NCI-H2029 treated with DMSO at 0.1 percent for 48 hours (cell line): ENCODE measurements at places on chromosomes 12 and 14.

- DNase-seq = peak; percentile 6
Observed at GRCh38 chr12:130137040-130138018, 24.9 kb upstream of the FZD10 start.

DNA sequence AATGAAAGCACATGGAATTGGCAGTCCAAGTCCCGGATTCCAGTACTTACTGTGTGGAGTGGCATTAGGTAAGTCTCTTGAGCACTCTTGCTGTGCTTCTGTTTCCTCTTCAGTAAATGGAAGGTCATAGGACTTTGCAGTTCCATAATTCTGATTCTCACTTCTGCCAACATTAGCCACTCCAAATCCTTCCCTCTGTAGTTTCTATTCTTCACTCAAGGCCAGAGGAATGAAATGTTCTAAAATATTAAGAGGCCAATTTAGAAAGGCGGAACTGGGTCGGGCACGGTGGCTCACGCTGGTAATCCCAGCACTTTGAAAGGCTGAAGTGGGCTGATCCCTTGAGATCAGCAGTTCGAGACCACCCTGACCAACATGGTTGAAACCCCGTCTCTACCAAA is 19.8 kb upstream of the SLC5A8 start:
- no peak for DNase-seq

- no peak for DNase-seq
Observed at GRCh38 chr12:76337583-76337982, 10.6 kb downstream of the BBS10 start.

- no peak for DNase-seq
Observed at GRCh38 chr12:57320639-57321038, 69.7 kb upstream of the STAC3 start.
